ENCODE measurements at places on chromosomes 12 and 14. TPM values are rescaled to one million over a fixed set of nuclear protein-coding genes. Genes with fewer than 3 reads are reported as not detected.
A peak's percentile ranks its signal among the peaks of the same experiment; 100 is the strongest.

- DNase-seq, result no peak
Measured at GRCh38 chr14:79057333-79057732, 887.2 kb downstream of the NRXN3 start.

DNA sequence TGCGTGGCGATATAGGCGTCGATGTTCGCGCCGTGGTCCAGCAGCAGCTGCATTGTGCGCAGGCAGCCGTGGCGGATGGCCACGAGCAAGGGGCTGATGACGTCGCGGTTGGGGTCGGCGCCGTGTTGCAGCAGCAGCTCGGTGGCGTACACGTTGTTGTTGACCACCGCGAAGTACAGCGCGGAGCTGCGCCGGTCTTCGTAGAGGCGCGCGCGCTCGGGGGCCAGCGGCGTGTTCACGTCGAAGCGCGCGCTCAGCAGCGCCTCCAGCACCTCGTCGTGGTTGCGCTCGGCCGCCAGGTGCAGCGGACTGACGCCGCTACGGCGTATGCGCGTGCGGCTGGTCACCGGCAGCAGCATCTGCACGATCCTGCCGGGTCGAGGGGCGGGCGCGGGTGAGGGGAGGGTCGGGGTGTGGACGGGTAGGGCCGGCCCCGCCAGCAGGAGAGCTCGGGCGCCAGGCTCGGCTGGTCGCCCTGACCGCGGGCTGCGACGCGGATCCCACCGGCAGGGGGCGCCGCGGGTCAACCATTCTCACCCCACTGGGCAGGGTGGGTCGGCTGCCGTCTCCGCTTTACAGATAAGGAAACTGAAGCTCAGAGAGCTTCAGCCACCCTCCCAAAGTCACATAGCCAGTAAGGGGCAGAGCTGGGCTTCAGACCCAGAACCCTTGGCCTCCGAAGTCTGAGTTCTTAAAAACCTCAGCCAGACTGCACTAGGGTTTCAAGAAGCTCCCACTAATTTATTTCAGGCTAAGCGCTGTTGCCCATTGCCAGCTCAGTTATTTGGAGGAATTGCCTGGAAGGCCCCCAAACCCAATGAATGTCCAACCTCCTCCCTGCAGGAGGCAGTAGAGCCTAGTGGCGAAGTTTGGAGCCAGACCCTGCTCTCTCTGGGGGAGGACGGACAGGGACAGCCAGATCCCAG is 12.4 kb downstream of the FAM181A start:
- peak; percentile 93 for DNase-seq

Gene KRT83
- not detected for total RNA-seq

Gene OTOGL
- total RNA-seq, result 0.83 TPM

Gene AKAP3
- 0.63 TPM for total RNA-seq

Gene ENDOU
- not detected for total RNA-seq

Gene TESPA1
- 1.1 TPM for total RNA-seq

Gene INHBC
- total RNA-seq, result not detected
